K562 (cell line): ENCODE measurements at places on chromosomes 2 and 18.
A peak's percentile ranks its signal among the peaks of the same experiment; 100 is the strongest.

DNA sequence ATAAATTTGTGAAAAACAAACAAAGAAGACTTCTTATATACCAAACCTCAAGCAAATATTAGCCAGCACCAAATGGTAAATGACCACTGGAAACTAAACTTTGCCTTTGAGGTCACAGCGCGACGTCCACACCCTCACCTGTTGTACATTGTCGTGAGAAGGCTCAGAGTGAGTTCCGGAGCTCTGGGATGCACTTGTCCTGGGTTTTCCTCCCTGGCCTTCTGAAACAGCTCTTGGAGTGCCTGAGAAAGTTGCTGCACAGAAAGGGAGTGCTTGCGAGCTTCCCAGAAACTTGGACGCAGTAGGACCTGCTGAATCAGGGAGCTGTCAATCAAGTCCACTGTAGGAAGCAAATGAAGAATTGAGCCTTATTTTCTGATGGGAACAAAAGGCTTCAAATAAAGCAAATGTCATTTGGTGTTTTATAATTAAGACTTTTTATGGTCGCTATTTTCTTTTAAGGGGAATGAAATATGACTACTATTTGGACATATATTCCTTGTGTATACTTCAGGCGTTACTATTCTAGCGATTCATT lies 11.0 kb downstream of the DYTN start:
- DNase-seq, result no peak

DNA sequence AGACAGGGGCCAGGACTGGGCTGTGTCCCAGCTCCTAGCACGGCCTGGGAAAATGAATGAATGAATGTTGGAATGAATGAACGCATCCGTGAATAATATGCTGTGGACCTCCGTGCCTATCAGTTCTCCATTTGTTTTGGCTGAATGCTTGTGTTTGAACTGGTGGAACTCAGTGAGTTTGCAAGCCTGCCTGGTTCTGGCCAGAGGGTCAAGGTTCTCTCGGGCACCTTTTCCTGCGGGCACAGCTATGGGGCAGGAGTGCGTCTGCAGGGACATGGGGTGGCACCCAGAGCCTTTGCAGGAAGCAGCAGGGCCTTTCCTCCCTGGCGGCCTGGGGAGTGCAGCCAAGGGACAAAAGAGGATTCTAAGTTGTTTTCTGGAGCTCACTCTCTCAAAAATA lies 17.6 kb upstream of the PDIA6 start:
- no peak for DNase-seq

DNA sequence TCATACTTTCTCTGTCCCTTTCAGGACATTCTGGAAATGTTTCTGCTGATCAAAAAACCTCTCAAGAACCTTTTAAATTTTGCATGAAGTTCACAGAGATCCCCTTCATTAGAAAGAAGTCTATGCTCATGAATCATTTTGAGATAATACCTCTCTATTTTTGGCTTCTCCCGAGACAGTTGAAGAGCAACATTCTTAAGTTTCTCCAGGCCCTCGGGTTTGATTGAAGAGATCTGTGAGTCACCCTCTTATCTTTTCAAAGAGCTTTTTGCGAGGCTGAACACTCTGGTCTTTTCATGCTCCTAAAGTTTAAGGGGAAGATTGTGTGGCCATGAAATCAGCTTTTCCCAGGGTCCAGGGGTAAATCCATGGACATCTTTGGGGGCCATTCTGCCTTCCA lies 354.2 kb downstream of the FBXO15 start:
- no peak for DNase-seq

DNA sequence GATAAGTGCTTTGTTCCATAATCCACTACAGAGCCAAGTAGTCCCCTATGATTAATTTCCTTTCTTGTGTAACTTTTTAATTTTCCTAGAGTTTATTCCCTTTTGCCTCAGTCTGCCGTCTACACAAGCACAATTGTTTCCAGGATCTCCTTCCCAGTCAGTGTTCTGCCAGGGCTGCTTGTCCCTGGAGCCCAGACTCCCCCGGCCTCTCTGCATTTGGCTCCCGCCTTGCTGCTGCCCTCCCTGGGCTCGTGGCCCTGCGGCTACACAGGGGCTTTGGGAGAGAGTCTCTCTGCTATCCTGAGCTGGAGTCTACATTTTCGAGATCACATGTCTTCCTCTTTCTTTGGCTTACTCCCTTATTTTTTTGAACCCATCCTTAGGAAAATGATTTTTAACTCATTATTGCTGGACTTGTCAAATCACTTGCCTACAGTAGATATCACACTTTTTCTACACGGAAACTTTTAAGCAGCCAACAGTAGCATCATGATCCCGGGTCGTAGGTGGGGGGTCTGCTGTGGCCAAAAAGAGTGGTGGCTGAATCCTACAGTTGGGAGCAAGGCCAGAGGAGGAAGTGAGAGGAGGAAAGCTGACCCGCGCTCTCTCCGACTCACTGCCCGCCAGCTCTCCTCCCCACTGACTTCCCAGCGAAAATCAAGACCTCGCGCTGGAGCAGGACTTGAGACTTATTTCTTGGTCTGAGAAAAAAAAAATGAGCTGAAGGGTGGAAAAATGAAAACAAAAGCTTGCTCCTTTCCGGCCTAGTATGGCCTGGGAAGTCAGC lies 9.4 kb downstream of the FBLN7 start:
- DNase-seq, result no peak

GRCh38 chr2:238138331-238139195 lies at the start of gene KLHL30:
Gene KLHL30, plus strand, starts transcription at chr2:238138668. Its CDS starts 2,087 bp downstream, at chr2:238140755.
- peak; percentile 50 for DNase-seq

DNA sequence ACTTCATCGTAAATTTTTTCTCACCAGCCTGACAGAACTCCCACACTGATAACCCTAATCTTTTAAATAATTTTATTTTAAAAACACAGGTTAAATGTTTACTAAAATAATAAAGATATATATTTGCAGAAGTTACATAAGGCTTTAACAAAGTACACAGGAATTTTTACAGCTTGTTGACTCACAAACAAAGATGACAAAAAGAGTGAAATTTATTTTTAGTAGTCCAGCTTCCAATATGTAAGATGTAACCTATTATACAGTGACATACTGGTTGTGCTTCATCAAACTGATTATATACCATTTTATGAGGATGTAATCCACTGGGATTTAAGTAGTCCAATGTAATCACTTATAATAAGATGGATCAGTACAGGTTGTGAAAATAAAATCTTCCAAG lies 348.9 kb upstream of the SLC39A10 start:
- DNase-seq, result no peak
